SK-N-DZ (cell line): ENCODE measurements at places on chromosomes 6 and 20.

DNA sequence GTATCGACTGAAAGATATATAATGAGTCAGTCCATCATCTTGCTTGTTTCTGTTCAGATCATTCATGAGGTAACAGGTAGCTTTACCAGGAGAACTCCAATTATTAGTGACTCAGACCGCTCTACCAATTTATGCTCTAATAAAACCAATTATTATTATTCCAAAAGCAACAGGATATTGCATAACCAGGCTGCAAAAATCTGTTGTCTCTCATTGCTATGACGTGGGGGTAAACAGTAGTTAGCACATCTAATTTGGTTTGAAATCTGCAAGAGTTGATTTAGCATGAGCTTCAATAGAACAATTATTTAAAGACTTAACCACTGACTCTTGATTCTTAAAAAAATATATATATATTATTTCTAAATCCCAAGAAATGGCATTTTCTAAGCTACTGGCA lies 90.9 kb upstream of the MAP7 start:
- DNase-seq: no peak

DNA sequence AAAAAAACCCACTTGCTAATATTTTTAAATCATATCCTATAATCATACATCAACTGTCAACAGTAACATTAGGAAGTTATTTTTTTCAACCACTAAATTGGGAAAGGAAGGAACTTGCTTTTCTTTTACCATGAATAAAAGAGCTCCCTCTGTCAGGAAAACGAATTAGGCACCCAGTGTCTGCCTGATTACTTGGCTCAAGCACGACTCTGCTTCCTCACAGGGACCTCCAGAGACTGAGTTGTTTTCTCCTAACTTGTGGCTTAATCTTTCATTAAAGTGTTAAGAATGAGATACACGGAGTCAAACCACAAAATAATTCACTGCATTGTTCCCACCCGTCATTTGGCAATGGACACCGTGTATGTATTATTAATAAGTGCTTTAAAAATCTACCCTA lies 1405.1 kb upstream of the EYS start:
- no peak for DNase-seq

- no peak for DNase-seq
Observed at GRCh38 chr6:148566664-148567350, 180.0 kb upstream of the UST start.

DNA sequence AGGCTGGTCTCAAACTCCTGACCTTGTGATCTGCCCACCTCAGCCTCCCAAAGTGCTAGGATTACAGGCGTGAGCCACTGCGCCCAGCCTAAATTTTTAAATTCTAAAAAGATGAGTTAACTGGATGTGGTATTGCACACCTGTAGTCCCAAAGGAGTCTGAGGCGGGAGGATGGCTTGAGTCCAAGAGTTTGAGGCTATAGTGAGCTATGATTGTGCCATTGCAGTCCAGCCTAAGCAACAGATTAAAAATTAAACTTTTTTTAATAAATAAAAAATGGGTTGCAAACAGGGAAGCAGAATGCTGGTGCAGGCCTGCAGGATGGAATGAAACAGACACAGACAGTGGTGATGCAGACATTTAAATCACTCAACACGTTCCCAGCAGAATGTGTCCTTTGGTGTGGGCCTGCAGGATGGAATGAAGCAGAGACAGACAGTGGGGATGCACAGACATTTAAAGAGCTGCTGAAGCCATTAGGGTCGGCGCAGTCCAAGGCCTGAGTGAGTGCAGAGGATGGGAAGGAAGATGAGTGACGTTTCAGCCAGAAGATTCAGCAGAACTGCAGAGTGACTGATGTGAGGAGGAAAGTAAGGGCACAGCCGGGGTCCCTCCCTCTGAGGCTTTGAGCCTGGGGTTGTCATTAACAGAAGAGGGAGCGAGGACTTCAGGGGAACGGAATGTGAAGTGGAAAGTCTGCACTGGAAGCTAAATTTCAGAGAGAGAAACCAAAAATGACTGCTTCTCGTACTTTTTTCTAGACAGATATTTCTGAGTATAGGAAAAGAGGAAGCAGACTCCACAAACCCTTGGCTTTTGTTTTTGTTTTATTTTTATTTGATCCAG lies 117.5 kb downstream of the RIN2 start:
- DNase-seq: no peak

- no peak for DNase-seq
Observed at GRCh38 chr6:45513213-45513618, 135.5 kb upstream of the SUPT3H start.

GRCh38 chr6:33665957-33666356 lies 44.8 kb downstream of the ITPR3 start:
- DNase-seq: no peak

GRCh38 chr6:168596344-168596743 lies 155.4 kb downstream of the SMOC2 start:
- DNase-seq: no peak

DNA sequence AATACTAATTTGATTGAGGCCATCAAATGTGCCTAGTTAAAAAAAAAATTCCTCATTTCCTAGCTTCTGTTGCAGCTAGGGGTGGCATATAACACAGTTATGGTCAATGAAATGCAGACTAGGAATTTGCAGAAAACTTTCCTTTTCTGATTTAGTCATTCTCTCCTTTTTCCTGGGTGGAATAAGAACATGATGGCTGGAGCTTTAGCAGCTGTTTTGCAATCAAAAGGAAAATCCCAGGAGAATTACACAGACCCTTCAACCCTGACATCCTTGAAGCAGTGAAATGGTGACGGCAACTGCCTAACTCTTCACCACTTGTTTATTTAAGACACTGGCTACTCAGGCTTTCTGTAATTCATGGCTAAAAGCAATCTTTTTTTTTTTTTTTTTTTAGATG lies 23.1 kb upstream of the RIMS4 start:
- no peak for DNase-seq

DNA sequence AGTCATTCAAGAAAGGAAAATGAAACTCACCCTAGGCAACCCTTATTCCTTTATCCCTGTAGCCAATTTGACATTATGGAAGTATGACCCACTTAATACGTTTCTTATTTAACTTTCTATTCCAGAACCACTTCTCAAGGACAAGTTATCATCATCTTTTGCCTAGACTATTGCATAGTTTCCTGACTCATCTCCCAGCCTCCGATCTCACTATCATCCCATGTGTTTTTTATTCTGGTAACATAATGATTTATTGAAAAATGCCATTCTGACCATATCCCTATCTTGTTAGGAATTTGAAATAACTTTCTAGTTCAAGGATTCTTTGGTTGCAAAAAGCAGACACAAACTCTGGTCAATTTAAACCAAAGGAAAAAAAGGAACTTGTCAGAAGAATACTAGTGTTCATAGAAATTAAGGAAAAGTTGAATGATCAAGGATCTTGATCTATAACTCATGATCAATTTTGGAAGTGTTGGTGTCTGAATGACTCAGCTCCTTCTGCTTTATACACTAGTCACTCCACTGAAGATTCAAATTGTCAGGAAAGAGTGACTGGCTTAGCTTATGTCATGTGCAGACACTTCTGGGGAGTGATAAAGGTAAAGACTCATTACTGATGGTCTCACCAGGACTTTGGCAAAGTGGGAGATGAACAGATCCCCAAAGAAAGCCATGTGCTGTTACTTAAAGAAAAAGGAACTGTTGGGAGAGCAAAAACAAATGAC lies 8.5 kb upstream of the TINAG start:
- no peak for DNase-seq

DNA sequence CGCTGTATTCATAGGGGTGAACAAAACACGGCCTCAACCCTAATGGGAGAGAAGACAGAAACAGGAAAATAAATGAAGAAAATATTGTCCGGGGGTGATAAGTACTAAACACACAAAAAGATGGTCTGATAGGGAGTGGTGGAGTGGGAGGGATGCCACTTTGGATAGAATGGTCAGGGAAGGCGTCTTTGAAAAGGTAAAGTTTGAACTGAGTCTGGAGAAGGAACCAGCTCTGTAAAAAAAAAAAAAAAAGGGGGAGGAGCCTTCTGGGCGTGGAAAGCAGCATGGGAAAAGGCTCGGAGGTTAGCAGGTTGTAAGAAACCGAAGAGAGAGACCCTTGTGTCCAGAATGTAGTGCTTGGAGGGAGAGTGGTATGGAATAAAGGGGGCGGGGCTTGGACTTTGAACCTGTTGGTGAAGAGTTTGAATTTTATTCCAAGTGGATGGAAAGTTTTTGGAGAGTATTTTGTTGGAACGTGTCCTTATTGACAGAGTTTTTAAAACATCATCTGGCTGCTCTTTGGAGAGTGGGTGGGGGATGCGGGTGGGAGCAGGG lies 1.8 kb downstream of the CHMP4B start:
- peak; percentile 63 for DNase-seq

GRCh38 chr6:15499591-15499990 lies 163.2 kb downstream of the DTNBP1 start:
- no peak for DNase-seq

DNA sequence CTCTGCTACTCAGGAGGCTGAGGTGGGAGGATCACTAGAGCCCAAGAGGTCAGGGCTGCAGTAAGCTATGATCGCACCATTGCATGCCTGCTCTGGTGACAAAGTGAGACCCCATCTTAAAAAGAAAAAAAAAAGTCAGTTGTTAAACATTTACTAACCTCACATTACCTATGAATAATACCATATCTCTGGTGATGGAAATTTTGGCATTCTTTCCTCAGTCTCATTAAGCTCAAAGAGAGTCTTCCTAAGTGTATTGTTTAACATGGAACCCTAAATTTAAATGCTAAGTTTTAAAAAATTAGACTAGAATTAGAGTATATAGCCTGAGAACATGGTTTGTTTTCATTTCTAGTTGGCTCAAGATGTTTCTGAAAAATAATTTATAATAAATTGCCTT lies 11.3 kb upstream of the BFSP1 start:
- no peak for DNase-seq

DNA sequence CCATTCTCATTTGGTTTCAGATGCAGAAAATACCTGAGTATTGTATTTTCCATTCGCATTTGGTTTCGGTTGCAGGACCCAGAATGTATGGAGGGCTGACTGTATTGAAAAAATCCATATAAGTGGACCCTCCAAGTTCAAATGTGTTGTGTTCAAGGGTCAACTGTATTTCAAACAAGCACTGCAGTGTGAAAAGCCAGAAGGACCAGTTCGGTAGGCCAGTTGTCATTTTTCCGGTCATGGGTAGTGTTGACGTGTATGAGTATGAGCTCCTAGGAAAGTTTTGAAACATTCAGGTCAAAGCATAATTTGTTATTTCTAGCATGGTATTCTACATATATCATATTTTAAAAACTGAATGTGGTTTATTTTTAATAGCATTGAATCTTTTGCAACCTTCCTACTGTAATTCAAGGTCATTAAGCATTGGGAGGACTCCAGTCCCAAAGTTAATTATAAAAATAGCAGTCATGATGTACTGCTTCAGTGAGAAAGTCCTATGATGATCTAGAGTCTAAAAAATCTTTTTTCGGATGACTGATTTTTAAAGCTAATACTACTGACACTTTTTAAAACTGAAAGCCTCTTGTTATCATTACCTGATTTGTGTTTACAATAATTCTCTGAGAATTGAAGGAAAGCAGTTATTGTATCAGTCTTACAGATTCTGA lies 18.9 kb downstream of the NHSL1 start:
- no peak for DNase-seq

DNA sequence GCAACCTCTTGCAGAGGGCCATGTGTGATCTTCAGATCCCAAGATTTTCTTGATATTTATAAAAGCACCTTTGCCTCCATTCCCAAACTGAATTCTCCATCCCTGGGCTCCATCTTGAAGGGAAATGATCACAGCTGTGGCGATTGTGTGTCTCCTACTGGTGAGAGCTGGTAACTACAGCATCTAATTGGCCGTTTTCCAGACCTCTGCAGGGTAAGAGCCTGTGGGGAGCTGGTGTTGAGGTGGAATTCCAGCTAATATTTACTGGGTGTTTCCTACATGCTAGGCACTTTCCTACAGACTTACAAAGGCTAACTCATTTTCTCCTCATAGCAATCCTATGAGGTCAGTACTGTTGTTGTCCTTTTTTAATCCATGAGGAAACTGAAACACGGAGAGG lies 59.2 kb upstream of the FNDC1 start:
- DNase-seq: no peak

GRCh38 chr6:105824732-105825131 lies 261.4 kb upstream of the PRDM1 start:
- DNase-seq: no peak

GRCh38 chr6:34181908-34182307 lies 36.0 kb upstream of the GRM4 start:
- no peak for DNase-seq

GRCh38 chr6:140344142-140344913 lies 969.9 kb upstream of the CITED2 start:
- no peak for DNase-seq

DNA sequence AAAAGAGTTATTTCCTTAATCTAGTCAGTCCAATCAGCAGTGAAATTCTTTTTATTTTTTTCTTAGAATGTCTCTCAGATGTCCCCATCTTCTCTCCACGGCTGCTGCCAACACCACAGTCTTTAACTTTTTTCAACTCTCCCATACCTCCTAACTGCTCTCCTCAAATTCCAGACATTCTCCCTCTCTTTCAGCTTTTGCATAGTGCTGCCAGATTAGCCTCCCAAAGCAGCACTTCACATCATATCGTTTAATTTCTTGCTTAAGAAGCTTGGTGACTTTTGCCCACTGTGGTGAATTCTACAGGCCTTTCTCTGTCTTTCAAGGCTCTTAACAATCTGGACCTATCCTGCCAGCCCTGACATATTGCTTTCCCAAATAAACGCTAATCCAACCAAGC lies 233.4 kb downstream of the UST start:
- no peak for DNase-seq

DNA sequence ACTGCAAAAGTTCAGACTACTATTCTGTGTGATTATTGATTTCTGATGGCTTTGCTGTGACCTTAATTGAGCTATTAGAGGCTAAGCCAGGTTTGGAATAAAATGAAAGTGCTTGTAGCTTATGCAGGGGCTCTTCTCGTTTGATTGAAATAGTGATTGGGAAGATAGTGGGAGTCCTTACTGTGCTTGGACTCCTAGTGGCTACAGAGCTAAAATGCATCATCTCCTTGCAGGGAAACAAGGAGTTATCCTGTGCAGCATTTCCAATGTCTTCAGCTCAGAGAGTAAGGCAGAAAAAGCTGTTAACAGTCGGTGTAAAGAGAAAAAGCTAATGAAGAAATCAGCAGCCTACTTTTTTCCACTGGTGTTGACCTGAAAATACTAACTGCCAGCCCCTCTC lies 173.5 kb downstream of the SLC35F1 start:
- peak; percentile 4 for DNase-seq
